ENCODE measurements at places on chromosomes 3 and 15.

- no peak for DNase-seq
Measured at GRCh38 chr3:62551556-62551955, 178.2 kb upstream of the FEZF2 start.

GRCh38 chr3:99925584-99926230 is 108.0 kb downstream of the CMSS1 start:
- peak; percentile 80 for DNase-seq

GRCh38 chr3:124963755-124964154 is 29.2 kb upstream of the MUC13 start:
- DNase-seq, result no peak

DNA sequence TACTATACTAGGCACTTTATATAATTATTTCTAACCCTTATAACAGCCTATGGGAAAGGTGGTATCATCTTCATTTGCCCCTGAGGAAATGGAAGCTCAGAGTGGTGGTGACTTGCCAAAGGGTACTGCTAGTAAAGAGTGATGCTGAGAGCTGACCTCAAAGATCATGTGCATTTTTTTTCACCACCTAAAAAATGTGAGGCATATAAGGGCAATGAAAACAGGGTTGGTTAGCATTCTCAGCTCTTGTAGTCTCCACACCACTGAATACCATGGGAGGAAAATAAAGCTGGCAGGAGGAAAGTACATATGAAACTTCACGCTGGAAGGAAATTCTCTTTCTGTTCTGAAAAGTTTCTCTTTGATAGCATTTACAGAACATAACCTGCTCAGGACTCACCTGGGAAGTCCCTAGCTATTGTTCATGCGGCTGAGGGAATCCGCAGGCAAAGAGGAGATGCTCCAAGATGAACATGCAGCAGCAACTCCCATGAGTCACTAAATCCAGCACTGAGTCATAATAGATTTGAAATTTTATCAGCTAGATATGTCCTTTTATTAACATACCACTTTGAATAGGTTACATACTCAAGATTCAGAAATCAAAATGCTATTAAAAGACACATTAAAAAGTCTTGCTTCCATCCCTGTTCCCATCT is 17.3 kb downstream of the FAIM start:
- no peak for DNase-seq

- DNase-seq, result no peak
Measured at GRCh38 chr15:80507638-80508316, 103.6 kb downstream of the ARNT2 start.

- no peak for DNase-seq
Measured at GRCh38 chr15:56339594-56339993, 25.6 kb upstream of the TEX9 start.

- no peak for DNase-seq
Measured at GRCh38 chr3:47385007-47385406, 4.2 kb downstream of the PTPN23 start.

DNA sequence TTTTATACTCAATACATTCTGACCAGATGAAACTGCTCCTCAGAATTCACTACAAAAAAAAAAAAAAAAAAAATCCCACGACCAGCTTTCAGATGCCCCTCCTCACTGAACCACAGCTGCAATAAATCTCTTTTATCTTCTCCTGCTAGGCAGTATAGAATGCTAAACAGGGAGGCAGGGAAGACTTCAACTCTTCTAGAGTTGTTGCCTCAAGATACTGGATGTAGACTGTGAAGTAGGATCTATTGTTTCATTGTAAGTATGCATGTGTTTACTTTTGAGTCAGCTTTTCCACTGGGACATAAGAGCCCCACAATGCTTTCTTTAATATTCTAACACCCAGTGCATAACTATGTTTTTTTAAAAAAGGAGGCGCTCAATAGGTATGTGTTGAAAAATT is 401.4 kb downstream of the TBL1XR1 start:
- DNase-seq, result no peak
